ENCODE measurements at places on chromosomes 11 and 22.
A peak's percentile ranks its signal among the peaks of the same experiment; 100 is the strongest.

GRCh38 chr11:19827399-19828135 lies 114.9 kb downstream of the NAV2 start:
- H3K4me3 ChIP-seq = no peak overlapping the region
- no peaks in the 10 kb centered on the region for H3K36me3 ChIP-seq
- DNase-seq = no peak
- H3K27ac ChIP-seq = no peak overlapping the region
- H3K4me1 ChIP-seq = no peaks in the 10 kb centered on the region

DNA sequence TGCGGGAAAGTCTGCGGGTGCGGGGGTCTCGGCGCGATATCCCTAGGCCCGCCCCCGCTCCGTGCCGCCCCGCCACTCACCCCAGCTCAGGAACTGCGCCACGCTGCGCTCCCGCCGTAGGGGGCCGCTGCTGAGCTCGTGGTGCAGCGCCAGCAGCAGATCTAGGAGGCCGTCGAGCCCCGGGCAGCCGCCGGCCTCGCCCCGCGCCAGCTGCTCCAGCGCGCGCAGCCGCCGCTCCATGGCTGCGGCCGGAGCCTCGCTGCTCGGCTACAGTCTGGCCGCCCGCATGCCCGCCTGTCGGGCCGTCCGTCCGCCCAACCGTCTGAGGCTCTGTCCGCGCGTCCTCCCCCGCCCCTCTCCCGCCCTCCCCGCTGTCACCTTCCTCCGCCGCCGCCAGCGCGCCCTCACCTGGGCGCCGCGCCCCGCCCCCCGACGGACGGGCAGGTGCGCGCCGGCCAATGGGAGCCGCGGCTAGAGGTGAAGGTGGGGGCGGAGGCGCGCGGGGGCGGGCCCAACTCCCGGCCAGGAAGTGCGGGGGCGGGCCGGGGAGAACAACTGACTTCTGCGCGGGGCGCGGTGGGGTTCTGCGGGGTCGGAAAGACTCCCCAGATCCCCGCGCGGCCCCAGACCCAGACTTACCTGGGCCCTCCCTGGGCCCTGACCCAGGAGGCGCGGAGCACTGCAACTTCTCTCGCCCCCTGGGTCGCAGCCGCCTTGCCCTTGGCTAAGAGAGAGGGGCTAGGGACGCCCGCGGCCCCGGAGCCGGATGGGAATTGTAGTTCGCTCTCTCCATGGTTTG lies at the start of gene CDC42BPG:
Gene CDC42BPG (minus strand): TSS at position 324 of the 799 bp plus-strand sequence. CDS start 84 bp downstream, at position 240.
- H3K4me1 ChIP-seq = peaks cover 8% of the 10 kb centered on the region
- H3K27me3 ChIP-seq = no peaks in the 10 kb centered on the region
- peak within 1 kb of the TSS; percentile 68 for H3K4me3 ChIP-seq
- no peaks in the 10 kb centered on the region for H3K36me3 ChIP-seq
- peak; percentile 84 for DNase-seq
- peak within 1 kb of the TSS; percentile 96 for H3K27ac ChIP-seq

GRCh38 chr11:34899633-34900016 lies 16.6 kb downstream of the APIP start:
- H3K4me3 ChIP-seq = no peak overlapping the region
- H3K27me3 ChIP-seq = no peaks in the 10 kb centered on the region
- DNase-seq = no peak

- DNase-seq = no peak
- no peaks in the 10 kb centered on the region for H3K36me3 ChIP-seq
- no peak overlapping the region for H3K4me3 ChIP-seq
- H3K27ac ChIP-seq = no peak overlapping the region
Measured at GRCh38 chr11:79486242-79486984, 45.6 kb upstream of the TENM4 start.

DNA sequence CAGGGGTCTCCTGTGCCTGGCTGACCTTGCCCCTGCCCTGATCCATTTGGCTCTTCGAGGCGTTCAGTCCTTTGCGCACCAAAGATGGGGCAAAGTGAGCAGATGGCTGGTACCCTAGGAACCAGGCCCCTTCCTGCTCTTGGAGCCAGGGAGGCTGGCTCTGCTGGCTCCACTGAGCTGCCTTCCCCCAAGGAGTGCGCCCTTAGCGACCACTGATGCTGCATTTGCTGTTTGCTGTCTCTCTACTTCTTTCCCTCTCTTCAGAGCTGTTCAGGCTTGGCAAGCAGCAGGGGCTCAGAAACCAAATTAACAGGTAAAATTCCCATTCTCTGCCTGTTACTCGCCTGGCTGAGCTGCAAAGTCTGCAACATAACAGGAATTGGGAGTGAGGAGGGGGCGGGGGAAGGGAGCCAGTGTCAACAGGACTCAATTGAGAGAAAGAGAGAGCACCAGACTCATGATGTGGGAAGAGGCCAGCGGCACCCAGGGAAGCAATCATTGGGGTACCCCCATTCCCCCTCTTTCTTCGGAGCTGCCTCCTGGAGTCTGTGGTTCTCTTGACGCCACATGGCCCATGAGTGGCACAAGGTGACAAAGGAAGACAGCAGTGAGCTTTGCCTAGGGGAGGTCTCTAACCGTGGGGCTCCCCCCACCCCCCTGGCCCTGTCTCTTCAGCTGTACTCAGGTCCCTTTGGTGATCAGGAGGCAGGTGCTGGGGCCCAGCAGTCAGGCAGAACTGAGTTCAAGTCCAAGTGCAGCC lies 102.3 kb downstream of the TP53I11 start:
- H3K4me1 ChIP-seq = no peaks in the 10 kb centered on the region
- H3K27me3 ChIP-seq = no peaks in the 10 kb centered on the region
- H3K36me3 ChIP-seq = no peaks in the 10 kb centered on the region
- DNase-seq = no peak
